ENCODE measurements at places on chromosomes 5 and 9.
A peak's percentile ranks its signal among the peaks of the same experiment; 100 is the strongest.

DNA sequence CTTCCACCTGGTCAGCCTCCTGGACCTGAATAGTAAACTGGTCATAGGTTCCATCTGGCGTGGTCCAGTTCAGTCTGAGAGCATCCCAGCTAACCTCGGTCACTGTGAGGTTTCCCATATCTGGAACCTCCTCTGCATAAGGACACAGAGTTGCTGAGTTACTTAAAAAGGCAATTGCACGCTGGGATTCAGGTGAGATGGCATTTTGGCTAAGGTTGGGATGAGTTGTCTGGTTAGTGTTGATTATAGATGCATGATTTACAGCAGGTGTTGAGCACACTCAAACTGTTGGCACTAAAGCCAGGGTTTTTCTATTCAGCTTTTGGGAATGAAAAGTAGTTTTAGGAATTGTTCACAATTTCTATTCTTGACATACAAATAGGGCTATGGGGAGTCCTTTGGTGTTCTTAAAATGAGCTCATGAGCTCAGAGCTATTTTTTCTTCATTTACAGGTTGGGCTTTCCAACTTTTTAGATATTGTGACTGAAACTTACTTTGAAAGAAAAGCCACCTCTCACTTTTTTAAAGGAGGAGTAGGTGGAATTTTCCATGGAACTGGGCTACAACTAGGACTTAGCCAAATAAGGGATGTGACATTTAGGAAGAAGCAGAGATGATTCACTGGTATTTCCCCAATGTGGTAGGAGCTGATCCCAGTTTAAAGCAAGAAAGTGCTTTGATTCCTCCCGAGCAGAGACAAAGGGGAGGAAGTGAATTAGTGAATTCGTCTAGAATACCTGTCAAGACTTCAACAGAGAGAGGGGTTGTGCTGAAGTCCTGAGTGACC, 54.7 kb downstream of the TNC start:
- peak; percentile 63 for DNase-seq

DNA sequence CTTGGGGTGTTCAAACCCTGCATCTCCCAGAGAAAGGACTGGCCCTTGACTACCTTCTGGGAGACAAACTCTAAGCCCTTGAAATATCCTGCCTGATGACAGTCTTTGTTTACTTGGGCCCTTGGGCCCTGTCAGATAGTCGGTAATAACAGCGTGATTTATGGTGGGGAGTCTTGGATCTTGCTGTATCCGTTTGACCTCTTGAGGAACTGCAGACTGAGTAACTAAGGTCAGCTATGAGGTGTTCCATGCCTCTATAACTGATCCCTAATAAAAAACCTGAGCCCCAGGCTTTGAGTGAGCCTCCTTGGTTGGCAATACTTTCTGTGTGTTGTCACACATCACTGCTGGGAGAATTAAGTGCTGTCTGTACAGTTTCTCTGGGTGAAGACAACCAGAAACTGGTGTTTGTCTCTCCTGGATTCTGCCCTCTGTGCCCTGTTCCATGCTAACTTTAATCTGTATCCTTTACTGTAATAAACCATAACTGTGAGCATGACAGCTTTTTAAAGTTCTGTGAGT, 56.2 kb upstream of the ANKRD33B start:
- no peak for DNase-seq

GRCh38 chr5:144548936-144549335, 378.3 kb downstream of the KCTD16 start:
- DNase-seq = no peak

GRCh38 chr5:179331591-179332375, 13.5 kb downstream of the ADAMTS2 start:
- DNase-seq = no peak

- DNase-seq = no peak
These were observed 723.3 kb downstream of the CETN3 start for GRCh38 chr5:89686081-89686765.

GRCh38 chr9:119298076-119298853, 71.0 kb downstream of the BRINP1 start:
- DNase-seq = peak; percentile 8

GRCh38 chr5:35198075-35198474, 32.2 kb downstream of the PRLR start:
- no peak for DNase-seq

DNA sequence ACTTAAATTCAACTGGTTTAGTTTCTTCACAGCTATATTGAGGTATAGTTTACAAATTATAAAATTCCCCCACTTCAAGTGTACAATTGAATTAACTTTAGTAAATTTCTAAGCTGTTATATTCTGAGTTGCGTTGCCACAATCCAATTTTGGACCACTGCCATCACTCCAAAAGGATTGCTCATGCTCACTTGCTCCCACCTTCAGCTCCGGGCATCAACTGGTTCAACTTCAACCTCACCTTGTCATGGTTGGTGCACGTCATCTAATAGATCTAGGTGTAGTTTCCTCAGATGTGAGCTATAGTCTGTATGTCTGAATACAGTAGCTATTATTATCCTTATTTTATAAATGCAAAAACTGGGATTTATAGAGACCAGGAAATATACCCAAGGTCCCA, 942.5 kb upstream of the WWC1 start:
- DNase-seq = no peak

DNA sequence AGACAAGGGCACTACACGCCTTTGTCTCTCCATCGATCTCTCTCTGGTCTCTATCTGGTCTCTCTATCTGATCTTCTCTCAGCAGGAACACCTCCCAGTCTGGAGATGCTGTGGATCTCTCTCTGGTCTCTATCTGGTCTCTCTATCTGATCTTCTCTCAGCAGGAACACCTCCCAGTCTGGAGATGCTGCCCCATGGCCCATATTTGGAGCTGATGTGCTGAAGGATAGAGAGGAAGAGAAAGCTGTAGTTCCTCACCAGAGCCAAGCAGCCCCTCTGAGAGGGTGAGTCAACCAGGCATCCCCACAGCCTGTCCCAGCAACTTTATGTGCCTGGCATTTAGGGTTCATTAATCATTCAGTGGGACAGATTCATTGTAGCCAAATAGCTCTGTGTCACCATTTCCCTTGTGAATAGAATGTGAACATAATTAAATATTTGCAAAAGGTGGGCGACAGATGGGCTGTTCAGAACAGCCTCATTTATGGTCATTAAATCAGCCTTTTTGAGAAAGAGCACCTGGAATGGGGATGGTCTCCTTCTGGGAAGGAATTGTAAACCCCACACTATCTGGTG, 189.3 kb upstream of the MAST4 start:
- DNase-seq = peak; percentile 17

DNA sequence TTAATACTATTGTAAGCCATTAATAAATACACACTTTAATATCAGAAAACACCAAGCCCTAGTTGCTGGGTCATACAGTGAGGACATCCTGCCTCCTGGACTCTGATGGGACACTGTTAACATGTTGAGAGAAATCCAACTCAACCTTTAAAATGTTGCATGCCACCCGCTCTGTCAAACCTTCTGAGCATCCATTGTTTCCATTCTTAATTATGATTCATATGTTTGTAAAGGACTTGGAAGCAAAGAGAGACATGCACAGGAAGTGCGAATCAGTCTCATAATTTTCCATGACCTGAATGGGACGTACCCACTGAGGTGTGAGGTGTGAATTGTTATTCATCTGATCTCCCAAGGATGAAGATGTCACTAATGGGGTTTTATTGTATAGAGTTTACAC, 186.4 kb downstream of the CAAP1 start:
- no peak for DNase-seq
